ENCODE measurements at places on chromosomes 7 and 10.

DNA sequence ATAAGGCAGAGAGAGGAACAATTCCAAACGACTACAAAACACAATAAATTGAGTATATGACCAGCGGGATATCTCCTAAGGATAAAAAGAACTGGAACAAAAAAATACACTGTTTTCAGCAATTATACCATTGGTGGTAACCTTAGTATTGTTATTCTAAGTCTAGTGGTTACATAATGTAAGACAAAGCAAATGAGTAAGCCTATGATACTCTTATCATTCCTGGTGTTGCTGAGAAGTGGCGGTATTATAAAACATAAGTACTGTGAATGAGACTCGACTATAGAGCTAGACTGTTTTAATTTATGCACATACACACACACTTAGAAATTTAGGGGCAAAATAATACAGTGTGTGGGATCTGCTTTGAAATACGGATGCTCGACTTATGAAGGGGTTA, 107.7 kb downstream of the NRBF2 start:
- no peak for DNase-seq

GRCh38 chr10:63498665-63499064, 22.5 kb upstream of the REEP3 start:
- DNase-seq, result no peak

GRCh38 chr7:73520673-73521635, 1.1 kb downstream of the BAZ1B start:
- DNase-seq, result peak; percentile 8

DNA sequence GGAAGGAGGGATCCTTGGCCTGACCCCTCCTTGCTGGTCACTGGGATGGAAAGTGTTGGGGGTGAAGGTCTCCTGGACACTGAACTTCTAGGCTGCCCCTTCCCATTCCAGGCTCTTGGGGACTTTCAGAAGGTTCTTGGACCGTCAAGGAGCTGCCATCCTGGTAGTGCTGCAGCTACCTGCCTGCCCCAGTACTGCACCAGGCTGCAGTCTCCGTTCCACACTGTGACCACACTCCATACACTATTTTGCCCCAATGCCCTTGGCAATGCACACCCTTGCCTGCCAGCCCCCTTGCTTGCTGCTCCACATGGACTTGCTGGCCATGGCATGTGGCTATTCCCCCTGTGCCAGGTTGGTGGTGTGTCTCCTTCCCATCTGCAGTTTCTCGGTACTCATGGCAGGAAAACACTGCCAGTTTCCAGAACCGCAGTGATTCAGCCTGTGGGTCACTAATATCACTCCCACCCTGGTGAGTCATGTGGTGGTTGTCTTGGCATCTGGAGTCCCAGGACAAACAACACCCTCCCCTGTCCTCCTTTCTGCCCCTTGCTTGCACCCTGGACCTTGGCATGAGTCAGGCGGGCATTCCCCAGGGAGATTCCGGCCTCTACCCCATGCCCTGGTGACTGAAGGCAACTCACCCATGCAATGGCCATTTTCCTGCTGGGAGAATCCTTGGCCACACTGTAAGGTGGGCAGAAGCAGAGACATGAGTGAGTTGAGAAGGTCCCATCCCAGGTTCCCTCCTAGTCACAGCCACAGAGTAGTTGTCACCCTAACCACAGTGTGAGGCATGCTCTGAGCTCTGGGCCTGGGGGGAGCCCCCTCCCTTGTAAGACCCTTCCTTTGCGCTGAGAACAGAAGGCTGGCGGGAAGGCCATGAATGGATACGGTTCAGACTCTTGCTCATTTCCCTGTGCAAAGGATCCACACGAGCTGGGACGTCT, 32.8 kb downstream of the GOLGA7B start:
- DNase-seq, result peak; percentile 96

DNA sequence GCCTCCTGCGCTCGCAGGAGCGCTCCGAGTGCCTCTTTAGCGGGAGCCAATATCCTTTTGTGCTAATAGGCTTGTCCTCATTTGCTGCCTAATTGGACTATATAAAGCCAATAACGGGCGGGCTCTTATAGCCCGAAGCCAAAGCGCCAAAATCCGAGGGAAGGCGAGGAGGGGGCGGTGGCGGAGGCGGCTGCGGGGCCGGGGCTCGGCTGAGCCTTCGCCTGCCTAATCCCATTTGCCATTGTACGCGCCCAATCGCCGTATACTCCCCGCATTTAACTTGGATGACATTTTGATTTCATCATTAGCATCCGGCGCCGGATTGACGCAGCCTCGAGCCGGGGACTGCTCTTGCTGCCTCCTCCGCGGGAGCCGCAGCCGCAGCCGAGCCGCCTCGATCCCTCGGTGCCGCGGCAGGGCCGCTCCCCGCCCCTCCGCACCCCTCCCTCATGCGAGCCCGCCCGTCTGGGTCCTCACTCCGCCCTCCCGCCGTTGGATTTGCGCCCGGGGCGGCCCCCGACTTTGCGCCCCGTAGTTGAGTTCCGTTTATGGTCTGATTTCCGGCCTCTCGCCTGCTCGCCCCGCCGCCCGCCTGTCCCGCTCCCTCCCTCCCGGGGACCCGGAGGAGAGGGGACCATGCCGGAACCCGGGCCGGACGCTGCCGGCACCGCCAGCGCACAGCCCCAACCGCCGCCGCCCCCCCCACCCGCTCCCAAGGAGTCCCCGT, at the start of gene HMX3:
Gene HMX3, plus strand, starts transcription at position 556 of the 727 bp plus-strand sequence. Its CDS starts 81 bp downstream, at position 637.
- DNase-seq, result no peak

GRCh38 chr7:155577509-155577905, 31.1 kb upstream of the CNPY1 start:
- no peak for DNase-seq

- peak; percentile 6 for DNase-seq
These were observed 69.8 kb downstream of the ADD3 start for GRCh38 chr10:110077436-110078130.

DNA sequence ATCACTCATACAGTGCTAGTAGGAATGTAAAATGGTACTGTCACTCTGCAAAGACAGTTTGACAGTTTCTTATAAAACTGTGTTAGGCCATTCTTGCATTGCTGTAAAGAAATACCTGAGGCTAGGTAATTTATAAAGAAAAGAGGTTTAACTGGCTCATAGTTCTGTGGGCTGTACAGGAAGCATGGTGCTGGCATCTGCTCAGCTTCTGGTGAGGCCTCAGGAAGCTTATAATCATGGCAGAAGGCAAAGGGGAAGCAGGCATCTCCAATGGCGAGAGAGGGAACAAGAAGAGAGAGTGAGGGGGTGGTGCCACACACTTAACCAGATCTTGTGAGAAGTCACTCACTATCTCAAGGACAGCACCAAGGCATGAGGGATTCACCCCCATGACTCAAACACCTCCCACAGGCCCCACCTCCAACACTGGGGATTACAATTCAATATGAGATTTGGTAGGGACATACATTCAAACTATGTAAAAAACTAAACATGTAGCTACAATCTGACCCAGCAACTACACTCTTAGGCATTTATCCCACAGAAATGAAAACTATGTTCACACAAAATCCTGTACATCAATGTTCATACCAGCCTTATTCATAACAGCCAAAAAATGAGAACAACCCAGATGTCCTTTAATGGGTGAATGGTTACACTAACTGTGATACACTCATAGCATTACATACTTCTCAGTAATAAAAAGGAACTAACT, 5.0 kb downstream of the ALDH18A1 start:
- no peak for DNase-seq

DNA sequence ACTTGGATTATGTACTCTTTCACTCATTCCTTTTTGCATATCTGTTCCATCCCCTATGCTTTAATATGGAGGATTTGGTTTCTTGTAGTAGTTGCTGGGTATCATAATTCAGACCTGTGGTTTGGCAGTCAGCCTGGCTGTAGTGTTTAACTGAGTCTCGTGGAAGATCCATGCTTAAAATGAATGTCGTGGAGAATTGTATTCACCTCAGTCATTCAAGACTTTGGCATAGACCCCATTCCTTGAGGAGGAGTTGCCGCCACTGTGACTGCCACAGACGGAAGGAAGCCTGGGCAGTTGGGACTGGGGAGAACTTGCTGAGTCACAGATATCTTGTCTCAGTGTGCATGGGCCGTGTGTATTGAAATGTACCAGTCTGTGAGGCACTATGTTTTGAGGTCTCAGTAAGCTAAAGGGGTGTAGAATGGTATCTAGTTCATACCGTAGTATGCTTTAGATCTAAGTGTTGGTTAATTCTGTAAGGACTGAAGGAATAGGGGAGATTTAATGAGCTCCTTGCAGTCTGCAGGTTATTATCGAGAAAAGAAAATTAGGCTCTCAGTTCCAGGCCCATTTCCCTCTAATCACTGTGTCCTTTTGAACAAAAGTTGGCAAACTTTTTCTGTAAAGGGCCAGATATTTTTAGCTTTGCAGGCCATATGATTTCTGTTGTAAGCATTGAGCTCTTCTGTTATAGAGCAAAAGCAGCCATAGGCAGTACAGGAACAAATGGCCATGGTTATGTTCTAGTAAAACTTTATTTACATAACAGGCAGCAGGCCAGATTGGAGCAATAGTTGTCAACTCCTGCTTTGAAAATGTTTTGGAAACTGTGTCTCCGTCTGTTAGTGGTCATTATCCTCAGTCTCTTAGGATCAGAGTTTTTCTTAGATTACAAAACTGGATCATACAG, 76.8 kb downstream of the TPST1 start:
- peak; percentile 90 for DNase-seq

- DNase-seq, result no peak
These were observed 36.3 kb downstream of the DRGX start for GRCh38 chr10:49359349-49360270.

- no peak for DNase-seq
These were observed 31.6 kb upstream of the ETV1 start for GRCh38 chr7:14021069-14021468.

GRCh38 chr7:49099587-49100326, 175.4 kb downstream of the CDC14C start:
- DNase-seq, result no peak

DNA sequence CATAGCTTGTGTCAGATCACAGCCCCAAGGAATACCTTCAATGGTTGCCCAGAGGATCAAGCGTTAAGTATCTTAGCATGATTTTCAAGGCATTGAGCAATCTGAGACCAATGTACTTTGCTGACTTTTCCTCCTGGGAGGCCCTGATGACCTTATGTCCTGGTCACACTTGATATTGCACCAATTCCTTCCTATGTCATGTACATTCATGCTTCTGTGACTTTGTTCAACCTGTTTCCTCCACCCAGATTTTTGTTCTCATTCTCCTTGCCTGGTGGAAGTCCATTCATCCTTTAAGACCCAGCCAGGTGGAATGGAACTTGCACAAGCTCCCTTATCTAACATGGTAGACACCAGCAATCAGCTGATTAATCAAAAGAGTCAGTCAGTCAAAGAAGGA, 160.8 kb downstream of the PFKFB3 start:
- no peak for DNase-seq

- DNase-seq, result no peak
These were observed 393.0 kb downstream of the PHTF2 start for GRCh38 chr7:78191475-78192079.

DNA sequence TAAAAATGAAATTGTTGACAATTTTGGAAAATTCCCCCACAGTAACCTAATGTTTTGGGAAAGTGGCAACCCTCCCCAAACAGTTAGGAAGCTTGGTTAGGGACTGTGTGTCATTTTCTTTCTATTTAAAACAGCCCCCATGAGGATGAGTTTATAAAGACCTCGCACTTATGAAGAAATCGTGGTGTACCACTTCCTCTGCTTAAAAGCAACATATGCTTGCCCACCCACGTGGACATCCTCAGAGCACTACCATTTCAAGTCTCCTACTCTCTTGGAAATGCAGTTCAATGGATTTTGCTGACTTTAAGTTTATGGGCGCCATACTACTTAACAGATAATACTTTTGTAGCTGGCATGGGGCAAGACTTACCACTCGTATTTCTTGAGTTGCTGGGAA, 223.8 kb downstream of the DYNC1I1 start:
- no peak for DNase-seq

DNA sequence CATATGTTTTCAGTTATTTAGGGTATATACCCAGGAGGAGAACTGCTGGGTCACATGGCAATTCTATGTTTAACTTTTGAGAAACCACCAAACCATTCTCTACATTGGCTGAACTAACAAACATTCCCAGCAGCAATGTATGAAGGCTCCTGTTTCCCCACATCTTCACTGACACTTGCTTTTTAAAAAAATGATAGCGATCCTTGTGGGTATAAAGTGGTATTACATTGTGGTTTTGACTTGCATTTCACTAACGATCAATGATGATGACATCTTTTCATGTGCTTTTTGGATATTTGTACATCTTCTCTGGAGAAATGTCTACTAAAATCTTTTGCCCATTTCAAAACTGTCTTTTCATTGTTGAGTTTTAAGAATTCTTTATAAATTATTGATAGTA, 51.2 kb upstream of the ANAPC16 start:
- no peak for DNase-seq

GRCh38 chr7:38242814-38243213, 30.6 kb downstream of the TARP start:
- DNase-seq, result no peak

DNA sequence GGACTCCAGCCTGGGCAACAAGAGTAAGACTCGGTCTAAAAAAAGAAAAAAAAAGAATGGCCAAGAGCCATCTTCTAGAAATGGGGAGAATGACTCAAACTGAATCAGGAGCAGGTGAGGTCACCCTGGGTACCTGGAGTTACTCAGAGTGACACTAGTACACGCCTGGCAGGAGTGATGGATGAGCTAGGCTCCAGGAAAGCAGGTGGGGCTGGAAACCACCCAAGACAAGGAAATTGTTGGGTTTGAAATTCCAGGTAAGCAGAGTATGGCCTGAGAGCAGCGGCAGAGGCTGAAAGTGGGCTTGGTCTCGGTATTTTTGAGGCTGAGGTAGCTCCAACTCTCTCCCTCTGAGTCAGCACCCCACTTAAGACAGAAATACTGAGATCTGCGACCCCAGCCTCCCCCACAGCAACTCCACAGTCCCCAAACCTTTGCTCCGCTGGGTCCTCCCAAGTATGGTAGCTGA, 18.5 kb downstream of the DDIT4 start:
- no peak for DNase-seq

GRCh38 chr7:101172854-101173751, 7.0 kb downstream of the NAT16 start:
- peak; percentile 90 for DNase-seq

GRCh38 chr7:2710286-2710655, 22.3 kb downstream of the AMZ1 start:
- no peak for DNase-seq

GRCh38 chr10:73876971-73877370, 2.6 kb upstream of the CAMK2G start:
- DNase-seq, result peak; percentile 45

DNA sequence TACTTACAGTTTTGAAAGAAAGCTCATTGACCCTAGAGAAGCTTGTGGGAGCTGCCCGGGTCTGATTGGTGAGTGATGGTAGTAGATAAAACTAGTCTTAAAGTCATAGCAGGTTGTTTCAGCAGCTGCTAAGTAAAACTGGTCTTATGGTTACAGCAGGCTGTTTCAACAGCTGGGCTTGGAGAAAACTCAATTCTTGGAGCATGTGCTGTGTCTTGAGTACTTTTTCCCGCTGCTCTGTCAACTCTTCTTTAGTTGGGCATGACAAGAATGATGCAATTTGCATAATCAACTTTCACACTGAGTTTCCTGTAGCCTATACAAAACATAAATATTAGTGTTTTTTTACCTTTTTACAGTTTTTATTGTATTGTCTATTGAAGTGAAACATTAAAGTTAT, 707.9 kb downstream of the AUTS2 start:
- DNase-seq, result no peak

Measured in AG08395 (cell line).